ENCODE measurements at places on chromosomes 5 and 9.

DNA sequence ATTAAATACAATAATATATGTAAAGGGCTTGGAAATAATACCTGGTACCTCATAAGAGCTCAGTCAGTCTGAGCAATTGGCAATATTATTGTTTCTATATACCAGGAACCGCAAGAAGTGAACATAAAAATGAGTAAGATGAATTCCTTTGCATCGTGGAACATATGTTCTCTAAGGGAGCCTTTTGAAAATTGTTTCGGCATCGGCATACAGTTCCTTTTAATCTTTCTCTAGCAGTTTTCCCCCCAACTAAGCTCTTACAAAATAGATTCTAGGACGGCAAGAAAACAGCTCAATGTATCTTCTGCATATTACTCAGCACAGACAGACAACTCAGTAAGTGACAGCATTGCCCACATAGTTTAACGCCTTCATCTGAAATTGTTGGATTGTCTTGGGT lies 426.6 kb upstream of the WWC1 start:
- no peak for DNase-seq

DNA sequence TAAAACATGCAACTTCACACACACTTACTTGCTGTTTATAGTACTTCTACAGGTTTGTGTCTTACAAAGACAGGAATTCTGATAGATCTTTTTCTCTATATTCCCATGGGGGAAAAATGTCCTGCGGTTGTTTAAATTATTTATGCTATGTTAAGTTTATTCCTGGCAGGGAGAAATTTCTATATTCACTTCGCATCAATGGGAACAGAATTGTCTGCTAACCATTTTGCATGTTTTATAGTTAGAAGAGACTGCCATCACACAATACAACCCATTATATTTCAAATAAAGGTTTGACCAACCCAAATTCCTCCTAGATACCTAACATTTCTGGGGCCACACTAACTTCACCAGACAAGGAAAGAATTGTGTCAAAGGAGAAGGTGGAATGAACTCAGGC lies 110.0 kb upstream of the PRR16 start:
- no peak for DNase-seq

DNA sequence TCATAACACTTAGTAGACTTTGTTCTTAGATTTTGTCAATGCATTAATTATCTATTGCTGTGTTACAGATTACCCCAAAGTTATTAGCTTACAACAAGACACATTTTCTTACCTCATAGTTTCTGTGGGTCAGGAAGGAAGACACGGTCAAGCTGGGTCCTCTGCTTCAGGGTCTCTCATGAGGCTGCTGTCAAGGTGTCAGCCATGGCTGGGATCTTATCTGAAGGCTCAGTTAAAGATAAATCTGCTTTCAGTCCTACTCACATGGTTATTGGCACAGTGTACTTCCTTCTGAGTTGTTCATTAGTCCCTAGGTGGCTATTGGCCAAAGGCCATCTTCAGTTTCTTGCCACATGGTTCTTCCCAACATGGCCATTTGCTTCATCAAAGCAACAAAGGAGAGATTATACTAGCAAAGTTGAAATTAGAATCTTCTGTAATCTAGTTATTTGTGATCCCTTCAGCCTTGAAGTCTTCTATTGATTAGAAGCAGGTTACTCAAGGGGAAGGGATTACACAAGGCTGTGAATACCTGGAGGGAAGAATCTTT lies 25.2 kb downstream of the TDRD7 start:
- DNase-seq, result no peak

DNA sequence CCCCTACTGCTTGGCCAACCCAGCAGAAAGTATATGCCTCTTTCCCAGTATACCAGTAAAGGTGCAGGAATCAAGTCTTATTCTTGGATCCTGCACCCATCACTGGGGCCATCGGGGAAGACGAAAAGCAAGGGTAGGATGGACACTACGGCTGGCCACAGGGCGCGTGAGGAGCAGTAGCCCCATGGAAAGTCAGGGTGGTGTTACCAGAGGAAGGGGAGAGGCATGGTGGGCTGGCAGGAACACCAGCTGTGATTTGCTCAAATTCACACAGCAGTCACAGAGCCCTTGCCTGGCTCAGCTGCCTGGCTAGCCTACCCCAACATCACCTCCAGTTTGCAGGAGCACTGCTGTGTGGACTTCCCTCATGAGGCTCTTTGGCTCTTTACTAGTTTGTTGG lies 34.5 kb upstream of the SAP30L start:
- no peak for DNase-seq

Data from stimulated activated CD8-positive, alpha-beta memory T cell treated with anti-CD3 and anti-CD28 coated beads, Interleukin-15, amount 100 ng/mL, for 1 hour (primary cell).